Activated CD4-positive, alpha-beta T cell treated with anti-CD3 and anti-CD28 coated beads for 4 hours (primary cell): ENCODE measurements at places on chromosomes 7 and 10.

DNA sequence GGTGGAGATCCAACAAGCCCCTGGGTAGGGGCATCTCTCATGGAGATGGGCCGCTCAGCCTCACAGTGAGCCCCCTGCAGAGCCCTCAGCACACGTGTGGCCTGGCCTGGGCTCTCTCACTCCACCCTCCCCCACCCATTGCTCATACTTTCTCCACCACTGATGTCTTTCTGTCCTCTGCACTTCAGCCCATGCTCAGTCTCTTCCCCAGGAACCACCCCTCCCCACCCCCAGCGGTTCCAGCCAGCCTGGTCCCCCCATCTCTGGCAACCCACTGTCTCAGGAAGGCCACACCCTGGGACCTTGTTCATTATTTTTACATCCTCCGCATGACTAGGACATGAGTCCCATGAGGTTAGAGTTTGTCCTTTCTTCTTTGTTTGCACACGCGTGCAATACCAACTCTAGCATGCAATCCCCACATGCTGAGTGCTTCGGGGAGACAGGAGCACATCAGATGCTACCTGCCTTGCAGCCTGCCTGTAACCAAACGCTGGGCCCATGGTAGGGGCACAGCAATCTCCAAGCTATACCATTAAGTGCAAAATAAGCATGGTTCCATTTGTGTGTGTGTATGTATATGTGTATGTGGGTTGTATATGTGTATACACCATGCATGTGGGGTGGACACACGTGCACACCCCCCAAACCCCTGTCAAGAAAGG is 408.4 kb upstream of the FOXK1 start:
- DNase-seq = no peak

DNA sequence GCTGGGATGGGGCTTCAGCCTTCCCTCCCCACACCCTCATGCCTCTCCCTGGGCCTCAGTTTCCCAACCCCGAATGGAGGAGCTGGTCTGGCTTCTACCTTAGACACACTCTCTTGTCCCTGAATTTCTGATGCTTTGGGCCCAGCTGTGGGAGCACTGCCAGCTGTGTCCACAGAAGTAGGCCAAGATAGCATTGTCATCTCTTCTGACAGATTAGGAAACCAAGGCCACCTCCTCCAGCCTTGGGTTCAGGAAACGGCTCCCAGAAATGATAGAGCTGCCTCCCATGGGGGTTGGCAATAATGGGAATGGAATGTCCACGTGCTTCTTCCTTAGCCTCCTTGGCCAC is 1.3 kb downstream of the PPIF start:
- no peak for DNase-seq

DNA sequence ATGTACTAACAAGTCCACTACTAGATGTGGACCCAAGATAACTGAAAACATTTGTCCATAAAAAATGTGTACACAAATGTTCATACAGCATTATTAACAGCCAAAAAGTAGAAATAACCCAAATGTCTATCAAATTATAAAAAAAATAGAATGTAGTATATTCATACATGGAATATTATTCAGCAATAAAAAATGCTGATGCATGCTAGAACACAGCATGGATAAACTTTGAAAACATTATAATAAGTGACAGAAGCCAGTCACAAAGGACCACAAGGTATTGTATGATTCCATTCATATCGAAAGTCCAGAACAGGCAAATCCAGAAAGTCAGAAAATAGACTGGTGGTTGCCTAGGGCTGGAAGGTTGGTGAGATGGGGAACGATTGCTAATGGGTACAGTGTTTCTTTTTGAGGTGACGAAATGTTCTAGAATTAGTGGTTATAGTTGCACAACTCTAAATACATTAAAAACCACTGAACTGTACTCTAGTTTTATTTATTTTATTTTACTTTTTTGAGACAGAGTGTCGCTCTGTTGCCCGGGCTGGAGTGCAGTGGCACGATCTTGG is 43.3 kb upstream of the ANLN start:
- no peak for DNase-seq

DNA sequence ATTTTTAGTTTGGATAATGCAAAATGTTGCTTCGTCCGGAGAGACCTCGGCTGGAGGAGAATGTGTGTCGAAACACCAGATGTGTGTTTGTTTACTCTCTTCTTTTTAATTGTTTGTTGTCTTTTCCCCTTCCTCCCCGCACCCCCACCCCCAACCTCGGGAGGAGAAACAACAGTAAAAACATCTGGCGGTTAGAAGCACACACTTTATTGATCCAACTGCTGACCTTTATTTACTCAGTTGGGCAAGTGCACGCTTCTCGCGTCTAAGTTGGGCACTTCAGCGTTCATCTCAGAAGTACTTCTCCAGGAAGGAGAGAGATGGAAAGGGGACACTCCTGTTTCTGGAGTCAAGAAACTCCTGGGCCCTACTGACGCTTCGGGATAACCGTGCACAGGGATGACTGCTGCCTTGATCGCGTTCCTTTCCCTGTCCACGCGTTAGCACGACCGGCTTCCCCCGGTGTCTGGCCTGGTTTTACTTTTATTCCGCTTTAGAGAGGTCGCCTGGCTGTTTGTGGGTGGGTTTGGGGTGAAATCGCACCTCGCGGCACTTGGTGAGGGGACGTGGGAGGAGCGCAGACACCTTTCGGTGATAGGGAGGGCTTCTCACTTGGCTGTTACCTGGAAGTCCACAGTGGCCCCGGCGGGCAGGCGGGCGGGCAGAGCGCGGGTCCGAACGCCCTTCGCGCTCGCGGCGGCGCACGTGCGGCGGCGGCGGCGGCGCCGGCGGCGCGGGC is 168.3 kb upstream of the PPP1R3A start:
- no peak for DNase-seq

GRCh38 chr7:3961857-3962503 is 660.9 kb downstream of the SDK1 start:
- no peak for DNase-seq

DNA sequence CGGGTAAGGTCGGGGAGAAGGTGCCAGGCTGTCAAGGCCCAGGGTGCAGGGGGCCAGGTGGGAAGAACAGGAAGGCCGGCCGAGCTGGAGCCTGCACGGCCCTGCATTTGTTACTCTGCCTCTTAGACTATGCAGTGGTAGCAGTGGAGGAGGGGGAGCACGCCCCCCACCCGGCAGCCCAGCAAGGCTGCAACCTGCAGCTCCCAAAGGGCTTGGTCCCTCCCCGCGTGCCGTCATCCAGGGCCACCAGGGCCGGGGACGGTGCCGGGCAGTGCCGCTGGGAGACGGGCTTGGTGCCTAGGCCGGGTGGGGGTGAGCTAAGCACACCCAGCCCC is 7.0 kb upstream of the GPER1 start:
- no peak for DNase-seq

DNA sequence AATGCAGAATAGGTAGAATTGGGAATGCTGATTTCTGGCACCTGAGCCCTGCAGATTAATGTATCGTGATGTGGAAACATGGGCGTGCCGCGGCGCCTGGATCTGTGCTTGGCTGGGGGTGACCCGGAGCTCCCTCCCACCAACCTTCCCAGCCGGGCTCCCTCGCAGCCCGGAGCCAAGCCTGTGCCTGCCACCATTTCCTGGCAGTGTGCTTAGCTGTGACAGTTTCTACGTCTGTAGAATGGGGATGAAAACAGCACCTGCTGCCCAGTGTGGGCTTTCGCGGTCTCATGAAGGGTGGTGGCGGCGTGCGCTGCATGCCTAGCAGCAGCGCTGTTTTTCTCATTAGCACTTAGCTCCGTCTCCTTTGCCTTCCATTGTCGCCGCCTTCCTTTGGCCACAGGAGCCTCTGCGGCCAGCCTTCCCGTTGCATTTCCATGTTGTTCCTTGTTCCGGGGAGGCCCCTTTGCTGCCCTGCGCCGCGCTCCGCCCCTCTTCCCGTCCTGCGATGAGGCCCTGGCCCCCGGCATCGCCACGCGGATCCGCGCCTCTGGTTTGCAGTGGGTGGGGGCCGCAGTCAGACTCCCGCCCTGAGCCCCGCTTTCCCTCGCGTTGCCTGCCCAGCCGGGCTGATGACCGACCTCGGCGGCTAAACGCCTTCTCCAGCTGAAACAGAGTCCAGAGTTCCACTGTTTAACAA is 84.2 kb downstream of the CUL1 start:
- DNase-seq = no peak

DNA sequence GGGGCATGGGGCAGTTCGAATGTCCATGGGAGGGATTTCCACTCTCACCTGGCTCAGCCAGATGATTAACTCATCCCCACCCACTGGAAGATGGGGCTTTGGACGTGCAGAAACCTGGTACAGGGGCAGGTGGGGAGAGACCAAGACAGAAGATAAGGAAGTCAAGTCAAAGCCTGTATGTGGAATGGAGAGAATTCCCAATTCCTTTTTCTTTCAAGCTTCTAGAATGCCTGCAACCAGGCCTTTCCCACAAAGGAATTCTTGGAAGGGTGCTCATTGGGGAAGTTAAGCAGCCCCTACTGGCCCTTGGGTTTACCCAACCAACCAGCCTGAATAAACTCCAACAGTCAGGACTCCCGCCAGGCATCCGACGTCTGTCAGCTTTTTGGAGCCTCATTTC is 39.1 kb downstream of the CCM2 start:
- no peak for DNase-seq

DNA sequence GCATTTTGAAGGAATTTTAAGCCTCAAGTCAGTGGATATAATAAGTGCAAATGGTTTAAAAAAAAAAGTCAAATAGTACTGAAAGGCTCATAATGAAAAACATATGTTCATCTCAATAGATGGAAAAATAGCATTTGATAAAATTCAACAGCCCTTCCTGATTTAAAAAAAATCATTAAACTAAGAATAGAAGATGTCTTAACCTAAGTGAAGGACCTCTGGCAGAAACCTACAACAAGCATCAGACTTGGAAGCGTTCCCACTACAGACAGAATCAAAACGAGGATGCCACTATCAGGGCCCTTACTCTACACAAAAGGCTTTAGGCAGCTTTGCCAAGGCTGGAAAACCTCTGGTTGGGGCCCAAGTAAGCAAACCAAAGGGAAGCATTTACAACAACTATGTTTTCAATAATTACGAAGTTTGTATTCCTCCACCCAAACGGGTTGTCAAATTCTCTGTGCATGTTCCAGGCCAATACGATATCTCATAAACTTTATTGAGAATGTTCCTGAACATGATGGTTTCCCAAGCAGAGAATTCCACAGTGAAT is 45.1 kb downstream of the CYTH3 start:
- DNase-seq = no peak

GRCh38 chr7:7746458-7746857 is 28.1 kb upstream of the RPA3 start:
- no peak for DNase-seq

- no peak for DNase-seq
Measured at GRCh38 chr10:77349226-77349625, 288.4 kb downstream of the KCNMA1 start.

- DNase-seq = no peak
Measured at GRCh38 chr7:1062296-1063294, 18.2 kb downstream of the GPR146 start.
